ENCODE measurements at places on chromosomes 6 and 20.

DNA sequence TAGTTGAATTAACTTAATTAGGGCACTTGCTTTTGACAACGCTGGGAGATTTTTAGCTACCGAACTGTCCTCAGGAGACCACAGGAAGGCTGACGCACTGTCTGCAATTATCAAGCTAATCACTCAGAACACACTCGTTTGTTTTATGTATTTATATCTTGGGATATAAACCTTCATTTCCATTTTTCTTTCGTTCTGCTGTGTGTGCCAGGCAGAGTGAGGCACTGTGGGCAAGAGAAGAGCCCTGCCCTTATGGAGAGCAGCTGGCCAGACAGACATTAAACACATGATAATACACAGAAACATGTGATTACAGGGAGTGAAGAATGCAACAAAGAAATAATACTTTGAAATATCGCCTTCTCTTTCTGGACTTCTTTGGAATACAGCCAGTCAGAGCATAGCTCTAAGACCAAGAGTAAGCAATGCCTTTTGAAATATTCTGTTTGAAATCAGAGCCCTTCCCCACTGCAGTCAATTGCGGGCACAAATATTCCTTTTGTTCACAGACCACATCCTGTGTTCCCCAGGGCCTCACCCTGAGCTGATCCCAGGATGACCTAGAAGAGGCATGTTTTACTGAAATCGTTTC lies 96.8 kb downstream of the ANKRD60 start:
- DNase-seq = no peak

- DNase-seq = no peak
These were observed 60.3 kb upstream of the DEK start for GRCh38 chr6:18324706-18325042.

DNA sequence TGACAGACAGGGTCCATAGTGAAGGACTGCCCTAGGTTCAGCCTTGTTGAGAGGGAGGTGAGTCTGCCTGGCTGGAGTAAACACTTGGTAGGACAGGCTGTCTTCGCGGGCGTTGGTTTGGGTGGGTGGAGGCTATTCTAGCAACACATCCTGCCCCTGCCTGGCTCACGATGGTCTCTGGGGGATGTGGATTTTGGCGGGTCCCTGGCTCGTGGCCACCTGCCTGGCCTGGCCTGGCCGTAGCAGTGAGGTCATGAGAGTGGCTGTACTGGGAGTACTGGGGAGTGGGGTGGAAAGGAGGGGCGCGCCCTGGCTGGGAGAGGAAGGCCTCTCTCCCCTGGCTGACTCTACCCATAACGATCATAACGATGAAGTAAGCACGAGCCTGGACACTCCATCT lies 30.2 kb upstream of the MRPS18A start:
- no peak for DNase-seq

DNA sequence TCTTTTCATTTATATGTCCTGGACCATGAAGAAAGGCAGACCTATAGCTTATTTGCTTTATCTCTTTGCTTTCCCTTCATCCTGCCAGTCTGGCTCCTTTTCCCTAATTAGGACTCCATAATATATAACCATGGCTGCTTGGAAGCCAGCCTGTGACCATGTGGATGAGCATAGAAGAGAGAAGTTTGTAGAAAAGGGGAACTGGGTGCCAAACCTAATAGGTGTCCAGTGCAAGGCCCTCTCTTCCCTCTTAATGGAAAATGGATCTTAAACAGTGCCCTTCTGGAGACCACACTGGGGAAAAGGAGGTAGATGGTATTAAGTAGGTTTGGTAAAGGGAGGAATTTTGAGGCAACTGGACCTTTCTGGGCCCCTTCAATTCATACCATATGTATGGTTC lies 16.7 kb upstream of the OSTM1 start:
- no peak for DNase-seq

DNA sequence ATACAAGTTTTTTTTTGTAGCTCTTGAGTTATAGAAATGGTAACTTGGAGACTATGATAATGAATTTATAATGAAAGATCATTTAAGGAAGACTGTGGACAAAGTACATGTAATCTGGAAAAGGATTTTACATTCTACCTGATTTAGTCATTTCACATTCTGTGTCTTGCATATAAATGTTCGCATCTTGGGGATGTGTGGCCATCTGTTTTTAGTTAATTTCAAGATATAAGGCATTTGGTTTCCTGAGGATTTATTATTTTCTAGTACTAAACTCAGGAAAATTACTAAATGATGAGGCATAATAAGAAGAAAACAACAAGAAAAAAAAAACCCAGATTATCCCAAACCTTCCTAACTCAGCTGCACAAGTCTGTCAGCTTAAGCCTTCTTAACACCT lies 112.7 kb upstream of the PRL start:
- no peak for DNase-seq

GRCh38 chr6:125809570-125810170 lies 18.9 kb downstream of the NCOA7 start:
- no peak for DNase-seq

DNA sequence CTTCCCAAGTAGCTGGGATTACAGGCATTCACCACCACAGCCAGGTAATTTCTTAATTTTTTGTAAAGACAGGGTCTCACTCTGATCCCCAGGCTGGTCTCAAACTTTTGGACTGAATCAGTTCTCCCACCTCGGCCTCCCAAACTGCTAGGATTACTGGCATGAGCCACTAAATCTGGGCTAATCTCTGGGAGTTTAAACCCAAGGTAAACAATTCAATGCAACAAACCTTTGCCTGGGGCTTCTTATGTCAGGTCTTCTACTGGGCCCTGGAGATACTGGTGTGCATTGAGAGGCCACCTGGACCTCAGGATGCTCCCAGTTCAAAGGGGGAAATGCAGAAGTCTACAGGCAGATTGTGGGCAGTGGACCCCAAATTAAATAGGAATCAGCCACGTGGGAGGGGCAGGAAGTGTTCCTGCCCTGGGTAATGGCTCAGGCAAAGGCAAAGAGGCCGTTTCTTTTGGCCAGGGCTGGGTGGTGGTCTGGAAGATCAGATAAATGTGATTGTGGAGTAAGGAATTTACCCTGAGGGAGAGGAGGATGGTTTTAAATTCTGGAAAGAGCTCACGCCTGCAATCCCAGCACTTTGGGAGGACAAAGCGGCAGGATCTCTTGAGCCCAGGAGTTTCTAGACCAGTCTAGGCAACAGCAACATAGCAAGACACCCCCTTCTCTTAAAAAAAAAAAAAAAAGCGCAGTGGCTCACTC lies 1.3 kb upstream of the MYBL2 start:
- DNase-seq = no peak

DNA sequence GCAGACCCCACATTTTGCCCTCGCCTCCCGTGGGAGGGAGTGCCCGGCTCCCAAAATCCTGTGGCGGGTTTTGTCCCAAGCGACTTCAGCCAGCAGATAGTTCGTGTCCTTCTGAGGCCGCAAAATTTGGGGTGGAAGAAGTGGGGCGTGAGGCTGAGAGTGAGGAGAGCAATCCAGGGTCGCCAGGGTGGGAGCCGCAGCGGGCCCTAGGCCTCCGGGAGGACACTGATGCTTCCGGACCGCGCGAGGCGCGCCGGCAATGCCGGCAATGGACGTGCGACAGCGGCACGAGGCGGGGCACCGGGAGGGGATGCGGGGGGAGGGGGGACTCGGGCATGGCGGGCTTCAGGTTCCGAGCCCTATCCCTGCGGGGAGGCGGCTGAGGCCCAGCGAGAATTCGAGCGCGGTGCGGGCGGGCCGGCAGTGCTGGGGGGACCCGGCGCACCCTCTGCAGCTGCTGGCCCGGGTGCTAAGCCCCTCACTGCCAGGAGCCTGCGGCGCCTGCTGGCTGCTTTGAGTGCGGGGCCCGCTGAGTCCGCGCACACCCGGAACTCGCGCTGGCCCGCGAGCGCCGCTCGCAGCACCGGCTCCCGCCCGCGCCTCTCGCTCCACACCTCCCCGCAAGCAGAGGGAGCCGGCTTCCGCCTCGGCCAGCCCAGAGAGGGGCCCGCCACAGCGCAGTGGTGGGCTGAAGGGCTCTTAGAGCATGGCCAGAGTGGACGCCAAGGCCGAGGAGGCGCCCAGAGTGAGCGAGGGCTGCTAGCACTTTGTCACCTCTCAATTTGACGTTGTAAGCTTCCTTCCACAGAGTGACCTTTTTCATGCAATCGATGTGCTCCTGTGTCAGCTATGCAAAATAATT lies 143.8 kb downstream of the LPA start:
- peak; percentile 87 for DNase-seq

DNA sequence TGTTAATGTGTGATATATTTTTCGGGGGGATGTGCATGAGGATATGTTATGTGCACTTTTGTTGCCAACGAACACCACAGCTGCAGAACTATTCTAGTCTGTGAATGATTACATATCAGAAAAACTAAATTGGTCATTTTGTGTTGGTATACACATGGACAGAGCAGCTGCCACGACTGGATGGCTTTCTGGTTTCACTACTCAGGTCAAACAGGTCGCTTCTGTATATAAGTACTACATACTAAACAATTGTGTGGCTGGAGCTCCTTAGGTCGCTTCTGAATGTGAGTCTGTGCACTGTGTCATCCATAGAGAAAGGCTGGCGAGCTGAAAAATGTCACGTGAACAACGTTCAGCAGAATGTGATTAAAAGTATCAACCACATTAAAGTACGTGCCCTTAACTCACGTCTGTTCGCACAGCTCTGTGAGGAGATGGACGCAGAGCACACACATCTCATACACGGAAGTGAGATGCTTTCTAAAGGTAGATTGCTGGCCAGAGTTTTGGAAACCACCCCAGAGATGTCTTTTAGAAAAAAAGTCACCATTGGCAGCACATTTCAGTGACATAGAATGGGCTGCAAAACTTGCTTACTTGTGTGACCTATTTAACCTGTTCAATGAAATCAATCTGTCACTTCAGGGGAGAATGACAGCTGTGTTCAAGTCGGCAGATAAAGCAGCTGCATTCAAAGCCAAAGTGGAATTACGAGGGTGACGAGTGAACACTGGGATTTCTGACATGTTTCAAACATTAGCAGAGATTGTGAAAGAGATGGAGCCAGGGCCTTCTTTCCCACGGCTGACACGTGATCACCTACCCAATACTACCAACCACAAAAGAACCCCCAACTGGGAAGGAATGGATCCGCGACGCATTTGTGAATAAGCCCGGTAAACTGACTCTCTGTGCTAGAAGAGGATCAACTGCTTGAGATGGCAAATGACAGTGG lies 176.6 kb downstream of the PDE10A start:
- no peak for DNase-seq

DNA sequence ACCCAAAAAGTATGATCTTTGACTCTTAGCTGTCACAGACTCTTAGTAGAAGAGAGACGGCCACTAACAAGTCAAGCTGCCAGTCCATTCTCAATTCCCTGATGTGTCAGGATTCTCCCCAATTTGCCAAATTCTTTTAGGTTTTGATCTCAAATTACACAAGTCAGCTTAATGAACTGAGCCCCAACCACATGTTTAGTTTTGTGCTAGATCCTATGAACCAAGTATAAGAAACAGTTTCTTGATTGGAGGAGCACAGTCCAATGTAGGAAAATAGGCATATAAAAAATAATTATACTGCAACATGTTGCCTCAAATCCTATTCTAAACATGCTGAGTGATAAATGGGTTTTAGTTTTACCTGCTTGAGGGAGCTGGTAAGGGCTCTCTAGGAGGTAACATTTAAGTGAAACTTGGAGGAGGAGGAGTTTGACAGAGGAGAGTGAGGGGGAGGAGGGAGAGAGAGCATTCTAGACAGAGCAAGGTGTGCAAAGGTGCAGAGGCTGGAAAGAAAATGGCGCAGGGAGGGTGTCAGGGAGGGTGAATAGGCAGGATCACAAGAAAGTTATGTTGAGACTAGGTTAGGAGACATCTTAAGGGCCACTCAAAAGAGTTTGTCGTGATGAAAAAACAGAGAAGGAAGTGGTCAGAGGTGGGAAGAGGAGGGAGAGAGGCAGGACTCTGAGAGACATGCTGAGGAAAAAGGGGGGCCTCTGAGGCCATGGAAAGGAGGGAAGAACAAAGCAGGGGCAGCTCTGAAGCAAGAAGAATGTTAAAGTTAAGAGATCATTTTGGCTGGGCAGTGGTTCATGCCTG lies 22.8 kb upstream of the FAM83C start:
- no peak for DNase-seq

DNA sequence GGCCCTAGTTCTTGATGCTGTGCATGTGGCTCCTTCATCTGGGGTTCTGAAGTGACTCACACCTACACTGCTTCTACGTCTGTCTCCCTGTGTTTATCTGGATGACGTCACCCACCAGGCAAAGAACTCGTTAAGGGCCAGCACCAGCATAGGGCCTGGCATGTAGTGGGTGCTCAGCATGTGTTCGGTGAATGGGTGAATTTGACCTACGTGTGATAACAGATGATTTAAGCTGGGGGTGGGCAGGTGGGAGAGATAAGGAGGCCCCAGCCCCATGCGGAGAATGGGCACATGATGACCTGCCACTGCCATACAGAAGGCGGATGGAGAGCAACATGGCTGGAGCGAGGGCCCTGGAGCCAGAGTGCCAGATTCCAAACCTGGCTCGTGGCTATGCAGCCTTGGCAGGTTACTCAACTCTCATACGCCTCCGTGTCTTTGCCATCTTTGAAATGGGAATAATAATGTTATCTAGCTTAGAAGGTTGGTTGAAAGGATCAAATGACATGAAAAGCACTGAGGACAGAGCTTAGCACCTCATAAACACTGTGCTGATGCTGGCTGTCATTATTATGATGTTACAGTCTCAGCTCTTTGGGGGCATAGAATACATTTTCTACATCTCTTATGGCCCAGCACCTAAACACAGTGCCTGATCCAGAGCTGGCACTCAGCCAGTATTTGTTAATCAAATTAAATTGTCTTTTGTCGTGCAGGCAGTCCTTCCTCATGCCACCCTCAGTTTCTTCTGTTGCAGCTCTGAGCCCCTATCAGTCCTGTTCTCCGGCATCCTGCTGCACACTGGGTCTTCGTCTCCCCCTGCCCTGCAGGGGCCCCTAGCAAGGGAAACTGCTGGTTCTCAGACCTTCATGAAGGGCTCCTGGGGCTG lies 39.6 kb downstream of the VEGFA start:
- no peak for DNase-seq

- peak; percentile 57 for DNase-seq
These were observed 6.2 kb upstream of the SOX4 start for GRCh38 chr6:21587179-21587960.

- DNase-seq = no peak
These were observed 2.1 kb downstream of the PLCG1 start for GRCh38 chr20:41139227-41140093.

- no peak for DNase-seq
These were observed 59.4 kb downstream of the GFOD1 start for GRCh38 chr6:13427801-13428582.

DNA sequence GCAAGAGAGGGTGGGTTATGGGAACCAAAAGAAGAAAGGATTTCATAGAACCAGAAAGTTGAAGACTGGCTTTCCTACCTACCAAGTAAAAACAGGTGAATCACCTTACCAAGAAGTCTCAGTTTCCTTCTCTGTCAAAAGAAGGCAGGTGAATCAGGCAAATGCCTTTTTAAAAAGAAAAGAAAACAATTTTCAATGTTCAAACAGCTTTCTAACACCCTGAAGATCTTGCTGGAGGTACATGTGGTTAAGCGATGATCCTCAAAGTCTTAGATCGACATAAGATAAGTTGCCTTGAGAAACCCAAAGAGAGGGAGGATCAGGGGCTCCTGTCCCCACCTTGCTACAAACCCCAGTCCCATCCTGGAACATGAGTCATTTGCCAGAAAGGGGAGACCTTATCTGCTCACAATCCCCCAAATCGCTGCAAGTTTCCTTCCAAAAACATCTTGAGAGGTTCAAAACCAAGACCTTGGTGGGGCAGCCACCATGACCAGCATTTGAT lies 71.6 kb downstream of the NFATC2 start:
- no peak for DNase-seq
